Right atrium auricular region (tissue), 2 donors: ENCODE measurements at places on chromosomes 11 and 22. TPM values are rescaled to one million over a fixed set of nuclear protein-coding genes. Genes with fewer than 3 reads are reported as not detected.
A peak's percentile ranks its signal among the peaks of the same experiment; 100 is the strongest.

ART5 gene
- total RNA-seq = 1.1 TPM

GRAP2 gene
- 1.3 TPM for total RNA-seq

CASP12 gene
- 2.9 TPM for total RNA-seq

DNA sequence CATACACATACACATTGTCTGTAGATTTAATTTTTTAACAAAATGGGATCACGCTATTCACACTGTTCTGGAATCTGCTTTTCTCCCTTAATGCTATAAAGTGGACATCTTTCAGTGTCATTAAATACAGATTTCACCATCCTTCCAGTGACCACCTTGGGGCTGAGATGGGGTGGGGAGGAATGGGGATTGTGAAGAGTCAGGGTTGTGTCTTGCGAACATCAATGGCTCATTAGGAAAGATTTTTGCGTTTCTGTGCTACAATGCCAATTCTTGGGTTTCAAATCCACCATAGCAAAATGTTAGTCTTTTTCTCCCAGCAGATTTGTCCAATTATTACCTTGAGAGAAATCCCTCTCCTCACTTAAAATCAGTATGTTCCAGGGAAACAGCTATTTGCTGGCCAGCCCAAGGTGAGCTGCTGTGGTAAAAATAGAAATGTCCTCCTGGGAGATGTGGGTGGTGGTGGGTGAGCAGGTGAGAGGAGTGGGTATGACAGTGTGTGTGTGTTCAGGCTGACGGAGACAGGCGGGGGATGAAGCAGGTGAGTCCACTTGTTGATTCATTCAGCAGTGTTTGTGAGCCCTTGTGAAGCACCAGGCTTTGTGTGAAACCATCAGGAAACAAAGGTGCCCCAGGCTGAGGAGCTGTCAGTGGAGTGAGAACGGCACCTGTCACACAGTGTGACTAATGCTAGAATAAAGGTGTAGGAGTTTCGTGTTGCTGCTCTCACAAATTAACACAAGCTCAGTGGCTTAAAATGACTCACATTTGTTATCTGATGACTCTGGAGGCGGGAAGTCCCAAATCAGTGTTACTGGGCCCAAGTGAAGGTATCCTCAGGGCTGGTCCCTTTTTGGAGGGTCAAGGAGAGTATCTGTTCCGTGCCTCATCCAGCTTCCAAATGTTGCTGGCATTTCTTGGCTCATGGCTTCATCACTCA is 1.7 kb upstream of the CBX6 start:
- DNase-seq = peak; percentile 56

GRCh38 chr11:96257972-96258934 is 84.7 kb downstream of the MAML2 start:
- no peak for DNase-seq
